NCI-H460 (cell line): ENCODE measurements at places on chromosomes 6 and 20. TPM values are rescaled to one million over a fixed set of nuclear protein-coding genes. Genes with fewer than 3 reads are reported as not detected.

BRD2 gene
- total RNA-seq: 132 and 133 TPM in 2 replicates

PRR18 gene
- total RNA-seq: 0.20 and 0.35 TPM in 2 replicates

COX4I2 gene
- total RNA-seq: not detected in 2 replicates

HLA-DMB gene
- not detected in 2 replicates for total RNA-seq

ZFP64 gene
- 27.6 and 35.9 TPM in 2 replicates for total RNA-seq

ULBP3 gene
- 6.5 and 9.4 TPM in 2 replicates for total RNA-seq

TGM3 gene
- 0.10 and 0.20 TPM in 2 replicates for total RNA-seq

DNA sequence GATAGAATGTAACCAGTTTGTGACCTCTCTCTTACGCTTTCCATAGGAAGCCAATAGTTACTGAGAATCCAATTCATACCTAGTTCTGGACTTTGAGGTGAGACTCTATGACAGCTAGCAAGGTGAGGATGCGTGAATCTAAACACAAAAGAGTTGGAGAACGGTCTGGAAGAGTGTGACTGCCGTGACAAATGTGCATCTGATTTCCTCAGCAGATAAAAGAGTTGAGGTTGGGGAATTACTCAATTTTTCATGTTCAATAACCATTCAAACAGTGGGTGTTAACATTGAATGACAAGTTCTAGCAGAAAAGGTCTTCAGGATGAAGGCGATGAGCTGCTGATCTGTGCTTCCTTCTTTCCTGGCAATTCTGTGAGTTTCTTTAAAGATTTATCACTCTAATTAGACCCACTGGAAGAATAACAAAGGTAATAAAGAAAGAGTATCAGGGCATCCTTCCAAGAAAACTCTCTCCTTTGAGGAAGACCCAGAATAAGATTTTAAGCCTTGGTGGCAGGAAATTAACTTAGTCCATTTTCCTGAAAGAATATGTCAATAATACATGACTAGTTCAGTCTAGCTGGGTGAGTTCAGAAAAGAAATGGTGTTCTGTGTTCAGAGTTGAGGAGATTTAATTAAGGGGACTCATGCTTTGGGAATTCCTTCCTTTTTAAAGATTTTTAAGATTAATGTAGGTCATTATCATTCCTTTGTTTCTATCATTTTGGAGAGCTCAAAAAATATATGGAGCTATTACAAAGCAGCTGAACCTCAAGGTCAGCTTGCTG, 24.5 kb downstream of the KIF3B start:
- DNase-seq: no peak

DNA sequence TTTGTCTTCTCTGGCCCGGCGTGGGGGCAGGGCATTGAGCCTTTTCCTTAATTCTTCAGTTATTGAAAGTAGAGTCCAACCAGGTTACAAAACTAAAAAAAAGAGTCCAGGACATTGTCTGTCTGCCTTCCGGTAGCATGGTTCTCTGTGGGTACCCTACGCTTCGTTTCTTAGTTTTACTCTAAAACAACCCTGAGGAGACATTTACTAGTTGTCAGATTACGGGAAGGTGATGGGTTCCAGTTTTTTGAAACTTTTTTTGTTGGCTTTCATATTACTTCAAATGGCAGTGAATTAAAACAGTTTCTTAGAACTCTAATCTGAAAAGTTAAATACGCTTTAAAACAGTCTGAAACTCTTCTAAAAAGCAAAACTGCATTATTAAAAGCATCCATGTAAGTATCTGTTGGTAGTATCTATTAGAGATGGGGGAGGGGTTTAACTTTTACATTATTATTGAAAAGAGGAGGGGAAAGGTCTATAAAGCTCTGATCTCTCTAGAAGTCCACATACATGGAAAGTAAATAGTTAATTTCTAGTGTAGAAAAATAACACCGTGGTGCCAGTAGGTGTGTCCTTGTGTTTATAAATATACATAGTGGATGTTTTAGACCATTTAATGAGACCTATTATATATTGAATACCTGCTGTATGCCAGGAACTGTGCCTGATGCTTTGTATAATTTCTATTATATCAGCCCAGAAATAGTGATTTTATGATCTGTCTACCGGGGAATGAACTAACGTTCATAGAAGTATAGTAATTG, 2.2 kb downstream of the BICRAL start:
- DNase-seq: no peak

- DNase-seq: no peak
Observed at GRCh38 chr20:52601295-52601971, 370.7 kb upstream of the TSHZ2 start.

- DNase-seq: no peak
Observed at GRCh38 chr6:132275066-132275970, 126.0 kb downstream of the MOXD1 start.

GRCh38 chr6:53233309-53233708, 84.7 kb upstream of the GCM1 start:
- DNase-seq: no peak

DNA sequence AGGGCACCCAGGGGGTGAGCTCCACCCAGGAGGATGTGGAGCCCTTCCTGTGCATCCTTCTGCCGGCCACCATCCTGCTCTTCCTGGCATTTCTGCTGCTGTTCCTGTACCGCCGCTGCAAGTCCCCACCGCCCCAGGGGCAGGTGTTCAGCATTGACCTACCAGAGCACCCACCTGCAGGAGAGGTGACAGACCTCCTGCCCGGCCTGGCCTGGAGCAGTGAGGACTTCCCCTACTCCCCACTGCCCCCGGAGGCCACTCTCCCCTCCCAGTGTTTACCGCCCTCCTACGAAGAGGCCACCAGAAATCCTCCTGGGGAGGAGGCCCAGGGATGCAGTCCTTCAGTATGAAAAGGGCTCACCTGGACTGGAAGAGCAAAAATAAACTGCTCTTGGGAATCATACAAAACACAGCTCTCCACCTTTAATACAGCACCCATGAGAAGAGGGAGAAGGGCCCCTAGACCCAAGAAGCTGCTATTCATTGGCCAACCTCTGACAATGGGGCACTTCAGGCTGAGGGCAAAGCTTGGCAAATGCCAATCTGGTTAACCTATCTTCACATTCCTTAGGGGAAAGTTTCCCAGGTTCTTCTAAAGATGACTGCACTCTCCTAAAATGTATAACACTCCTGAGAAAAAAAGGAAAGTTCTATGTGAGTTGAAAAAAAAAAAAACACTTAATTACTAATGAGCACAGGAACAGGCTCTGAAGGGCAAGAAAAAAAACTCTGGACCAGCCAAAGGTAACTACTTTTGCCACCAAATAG, 5.0 kb downstream of the SMIM28 start:
- no peak for DNase-seq

GRCh38 chr6:21808551-21809242, 215.1 kb downstream of the SOX4 start:
- no peak for DNase-seq

DNA sequence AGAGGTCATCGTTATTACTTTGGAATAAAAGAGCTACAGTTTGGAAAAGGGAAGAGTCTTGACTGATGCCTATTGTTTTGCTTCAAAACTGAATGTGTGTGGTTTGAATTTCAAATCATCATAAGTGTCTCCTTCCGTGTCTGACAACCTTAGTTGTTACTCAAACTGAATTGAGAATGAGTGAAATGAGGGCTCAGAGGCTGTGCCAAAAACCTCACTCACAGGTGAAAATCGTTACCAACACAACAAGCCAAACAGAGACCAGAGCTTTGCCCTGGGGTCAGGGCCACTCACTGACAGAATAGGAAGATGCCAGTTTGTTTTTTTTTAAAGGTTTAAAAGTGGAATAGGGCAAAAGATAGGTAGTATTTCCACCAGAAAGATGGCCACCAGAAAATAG, 15.2 kb upstream of the SIRT5 start:
- no peak for DNase-seq

DNA sequence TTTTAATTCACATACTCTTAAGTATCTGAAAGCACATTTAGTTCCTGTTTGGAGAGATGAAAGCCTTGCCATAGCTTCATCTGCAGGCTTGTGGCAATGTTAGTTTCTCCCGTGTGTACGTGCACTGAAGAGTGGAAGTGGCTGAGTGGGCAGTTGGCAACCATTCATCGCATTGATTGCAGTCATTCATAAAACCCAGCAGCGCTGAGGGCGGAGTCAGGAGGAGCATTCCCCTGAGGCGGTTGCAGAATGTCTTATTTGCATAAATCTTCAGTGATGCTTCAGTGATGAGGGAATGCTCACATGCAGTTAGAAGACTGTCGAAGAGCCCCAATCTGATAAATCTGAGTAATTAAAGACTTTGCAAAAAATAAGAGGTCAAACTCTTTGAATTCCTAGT, 79.1 kb downstream of the RIMS1 start:
- DNase-seq: no peak

DNA sequence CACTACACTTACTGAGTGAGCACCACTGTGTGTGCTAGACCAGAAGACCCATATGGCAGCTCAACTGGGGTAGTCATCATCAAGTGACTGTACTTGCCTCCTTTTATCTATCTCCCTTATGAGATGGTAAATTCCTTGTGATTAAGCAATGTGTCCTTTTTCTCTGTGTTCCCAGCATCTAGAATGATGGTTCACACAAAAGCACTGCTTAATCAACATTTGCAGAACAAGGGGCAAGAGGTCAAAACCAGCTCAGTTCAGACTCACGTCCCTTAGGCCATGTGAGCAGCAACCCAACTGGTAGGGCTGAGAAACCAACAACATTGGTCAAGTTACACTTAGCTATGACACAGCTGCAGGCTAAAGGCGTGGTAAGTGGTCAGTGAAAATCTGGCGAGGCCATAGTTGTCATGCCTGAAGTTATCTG, 10.0 kb downstream of the TRAM2 start:
- DNase-seq: no peak

DNA sequence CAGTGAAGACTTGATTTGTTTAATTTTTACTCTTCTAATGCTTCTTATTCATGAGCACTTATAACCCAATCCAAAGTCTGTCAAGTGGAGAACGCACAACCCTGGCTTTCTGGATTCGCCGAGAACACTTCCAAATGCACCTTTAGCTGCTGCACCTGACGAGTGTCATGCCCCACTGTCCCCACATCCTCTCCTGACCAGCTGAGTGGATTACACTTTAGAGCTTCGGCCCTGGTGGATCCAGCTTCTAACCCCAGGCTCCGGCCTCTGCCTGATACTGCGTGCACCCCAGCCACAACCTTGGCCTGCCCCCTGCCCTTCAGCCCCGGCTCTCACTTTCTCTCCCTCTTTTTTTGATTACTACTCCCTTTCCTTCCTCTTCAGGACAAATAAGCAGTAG, 258.8 kb downstream of the TMEM242 start:
- no peak for DNase-seq

- no peak for DNase-seq
Observed at GRCh38 chr20:61436283-61436666, 184.2 kb downstream of the CDH4 start.

- no peak for DNase-seq
Observed at GRCh38 chr6:43280234-43280633, 17.8 kb upstream of the SLC22A7 start.

DNA sequence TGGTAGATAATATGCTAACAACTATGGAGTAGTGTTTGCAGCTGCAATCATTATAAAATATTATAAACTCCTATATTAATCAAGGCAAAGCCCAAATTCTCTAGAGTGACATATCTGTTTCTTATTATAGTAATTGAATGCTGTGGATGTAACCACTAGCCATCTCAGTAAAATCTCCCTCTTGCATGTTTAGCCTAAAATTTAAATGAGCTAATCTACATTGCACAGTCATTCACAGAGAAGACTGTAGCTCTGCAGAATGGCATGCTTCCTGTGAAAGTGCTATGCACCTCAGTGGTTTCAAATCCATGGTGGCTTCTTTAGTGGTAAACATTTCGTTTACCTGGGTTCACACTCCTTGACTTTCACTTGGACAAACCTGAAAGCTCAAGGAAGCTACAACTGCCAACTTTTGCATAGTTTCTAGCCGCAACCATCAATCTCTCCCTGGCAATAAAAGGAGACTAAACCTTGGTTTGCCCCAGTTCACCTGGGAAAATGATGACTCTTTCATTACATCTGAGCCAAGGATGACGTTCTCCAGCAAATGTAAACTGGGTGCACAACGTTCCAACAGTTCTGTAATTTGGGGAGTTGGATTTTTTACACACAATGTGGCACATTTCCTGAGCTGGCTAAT, 47.2 kb downstream of the FILIP1 start:
- DNase-seq: no peak
